ENCODE measurements at places on chromosomes 16 and 17.
A peak's percentile ranks its signal among the peaks of the same experiment; 100 is the strongest.

- no peak for DNase-seq
Measured at GRCh38 chr17:71970312-71970711, 150.5 kb upstream of the SOX9 start.

DNA sequence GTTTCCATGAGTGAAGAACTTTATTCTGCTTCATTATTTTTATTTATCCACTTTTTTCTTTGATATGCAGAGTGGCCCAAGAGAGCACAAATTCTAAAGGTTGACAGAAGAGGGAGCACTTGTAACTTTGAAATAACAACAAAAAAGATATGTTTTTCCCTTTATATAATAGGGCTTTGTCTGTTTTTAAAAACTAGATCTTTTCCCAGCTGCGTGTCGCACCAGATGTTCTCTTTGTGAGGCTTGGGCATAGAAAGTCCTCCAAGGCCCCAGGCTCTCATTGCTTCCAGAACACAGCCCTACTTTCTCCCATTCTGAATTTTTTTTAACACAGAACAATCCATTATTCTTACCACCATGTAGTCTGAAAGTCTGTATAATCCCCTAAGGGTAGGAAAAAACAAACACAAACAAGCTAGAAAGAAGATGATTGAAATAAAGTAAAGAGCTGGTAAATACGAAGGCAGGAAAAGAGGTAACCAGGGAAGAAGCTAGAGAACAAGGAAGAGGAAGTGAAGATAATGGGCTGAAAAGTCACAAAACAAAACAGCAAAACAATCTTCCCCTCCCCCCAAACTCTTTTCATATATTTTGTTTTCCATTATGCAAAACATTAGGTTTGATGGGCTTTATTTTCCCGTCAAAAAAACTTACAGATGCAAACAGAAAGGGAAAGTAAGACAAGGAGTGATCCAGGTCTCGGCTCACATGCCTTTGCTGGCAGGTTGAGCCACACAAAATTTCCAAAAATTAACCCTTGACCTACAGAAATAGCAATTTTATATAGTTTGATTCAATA is 160.4 kb downstream of the ABCA8 start:
- DNase-seq, result no peak

- peak; percentile 24 for DNase-seq
Measured at GRCh38 chr17:18141210-18141803, 32.8 kb downstream of the MYO15A start.

- DNase-seq, result no peak
Measured at GRCh38 chr17:44375196-44376017, 11.8 kb upstream of the FAM171A2 start.

All from fibroblast of skin of left quadriceps (primary cell).